ENCODE measurements at places on chromosomes 16 and 17. TPM values are rescaled to one million over a fixed set of nuclear protein-coding genes. Genes with fewer than 3 reads are reported as not detected.
A peak's percentile ranks its signal among the peaks of the same experiment; 100 is the strongest.

DNA sequence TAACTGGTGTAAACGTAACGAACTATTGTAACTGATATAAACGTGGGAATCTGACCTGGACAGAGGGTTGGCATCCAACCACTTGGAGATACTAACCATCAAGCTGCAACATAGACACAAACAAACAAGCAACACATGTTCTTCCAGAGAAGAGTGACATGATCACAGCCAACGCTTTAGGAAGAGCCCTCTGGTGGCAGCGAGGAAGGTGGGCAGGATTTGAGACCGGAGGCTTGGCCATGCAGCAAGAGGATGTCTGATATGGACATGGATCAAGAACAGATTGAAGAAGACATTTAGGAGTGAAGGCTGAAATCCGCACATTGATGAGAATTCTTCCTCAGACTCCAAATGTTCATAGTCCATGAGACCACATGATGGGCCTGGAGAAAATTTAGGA, 40.3 kb upstream of the TNRC6A start:
- no peaks in the 10 kb centered on the region for H3K36me3 ChIP-seq
- DNase-seq: no peak
- H3K4me1 ChIP-seq: peaks cover 4% of the 10 kb centered on the region
- no peak overlapping the region for H3K4me3 ChIP-seq
- no peak overlapping the region for H3K27ac ChIP-seq
- H3K27me3 ChIP-seq: no peaks in the 10 kb centered on the region

DNA sequence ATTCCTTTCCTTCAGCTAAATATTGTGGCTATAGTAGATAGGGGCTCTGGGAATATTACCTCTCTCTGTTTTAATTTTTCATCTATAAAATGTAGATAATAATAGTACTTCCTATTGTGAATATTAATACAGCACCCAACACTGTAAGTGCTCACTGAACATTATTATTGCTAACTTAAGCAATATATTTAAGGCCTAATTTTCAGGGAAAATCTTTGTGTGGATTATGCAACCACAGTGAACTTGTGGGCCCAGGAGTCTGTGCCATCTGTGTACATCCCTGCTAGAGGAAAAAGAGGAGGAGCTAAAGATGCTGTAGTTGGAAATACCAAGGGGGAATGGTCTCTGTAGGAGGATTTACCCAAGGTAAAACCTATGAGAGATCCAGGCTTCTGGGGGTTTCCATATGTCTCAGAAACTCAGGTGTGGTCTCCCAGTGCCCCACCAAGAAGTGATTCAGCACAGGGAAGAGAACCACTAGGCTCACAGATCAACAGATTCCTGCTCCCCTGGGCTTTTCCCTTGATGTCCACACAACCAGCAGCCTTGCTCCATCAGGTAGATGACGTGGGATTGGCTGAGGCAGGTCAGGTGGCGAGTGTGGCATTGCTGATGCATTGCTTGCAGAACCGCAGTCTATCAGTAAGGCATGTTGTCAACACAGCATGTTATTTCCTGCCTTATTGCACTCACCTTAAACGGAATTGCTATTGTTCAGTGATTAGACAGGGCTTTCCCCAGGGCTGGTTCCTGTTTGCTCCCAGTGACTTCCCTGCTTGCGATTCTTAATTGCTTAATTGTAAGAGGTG, 1.6 kb upstream of the N4BP1 start:
- no peak overlapping the region for H3K4me3 ChIP-seq
- H3K27ac ChIP-seq: no peak overlapping the region
- peaks cover 9% of the 10 kb centered on the region for H3K4me1 ChIP-seq

- H3K36me3 ChIP-seq: no peaks in the 10 kb centered on the region
- DNase-seq: no peak
- no peak overlapping the region for H3K27ac ChIP-seq
- no peak overlapping the region for H3K4me3 ChIP-seq
Measured at GRCh38 chr17:5557990-5558389, 26.3 kb downstream of the NLRP1 start.

CD7 gene
- total RNA-seq: 1.1 TPM

GRCh38 chr16:70579648-70580630, 56.3 kb downstream of the SF3B3 start:
- no peak overlapping the region for H3K27ac ChIP-seq
- DNase-seq: peak; percentile 36
- peaks cover 5% of the 10 kb centered on the region for H3K4me1 ChIP-seq
- no peak overlapping the region for H3K4me3 ChIP-seq
- no peaks in the 10 kb centered on the region for H3K27me3 ChIP-seq

GRCh38 chr17:8598913-8599312, 31.6 kb downstream of the MYH10 start:
- H3K27me3 ChIP-seq: no peaks in the 10 kb centered on the region
- no peaks in the 10 kb centered on the region for H3K4me1 ChIP-seq
- no peaks in the 10 kb centered on the region for H3K36me3 ChIP-seq
- no peak for DNase-seq
- H3K4me3 ChIP-seq: no peak overlapping the region

DNA sequence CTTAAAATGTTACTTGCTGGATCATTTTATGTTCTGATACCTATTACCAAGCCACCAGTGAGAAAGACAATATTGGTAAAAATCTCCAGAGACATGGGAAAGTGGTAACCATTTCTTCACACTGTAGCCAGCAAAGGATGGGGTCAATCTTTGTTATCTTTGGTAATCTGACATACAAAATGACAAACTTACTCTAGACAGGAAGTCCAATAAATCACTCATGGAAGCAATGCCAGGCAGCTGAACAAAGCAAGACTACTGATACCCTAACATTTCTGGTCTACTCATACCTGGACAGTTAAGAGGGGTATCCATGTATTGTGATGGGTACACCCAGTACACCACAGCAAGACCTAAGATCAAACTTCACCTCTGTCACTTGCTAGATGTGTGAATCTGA, 19.0 kb downstream of the GRB2 start:
- H3K27me3 ChIP-seq: no peaks in the 10 kb centered on the region
- no peaks in the 10 kb centered on the region for H3K36me3 ChIP-seq
- DNase-seq: no peak
- peaks cover 2% of the 10 kb centered on the region for H3K4me1 ChIP-seq
- no peak overlapping the region for H3K27ac ChIP-seq

GRCh38 chr16:8229011-8229520, 361.2 kb downstream of the TMEM114 start:
- no peaks in the 10 kb centered on the region for H3K36me3 ChIP-seq
- H3K4me3 ChIP-seq: no peak overlapping the region
- no peaks in the 10 kb centered on the region for H3K27me3 ChIP-seq
- no peaks in the 10 kb centered on the region for H3K4me1 ChIP-seq

DNA sequence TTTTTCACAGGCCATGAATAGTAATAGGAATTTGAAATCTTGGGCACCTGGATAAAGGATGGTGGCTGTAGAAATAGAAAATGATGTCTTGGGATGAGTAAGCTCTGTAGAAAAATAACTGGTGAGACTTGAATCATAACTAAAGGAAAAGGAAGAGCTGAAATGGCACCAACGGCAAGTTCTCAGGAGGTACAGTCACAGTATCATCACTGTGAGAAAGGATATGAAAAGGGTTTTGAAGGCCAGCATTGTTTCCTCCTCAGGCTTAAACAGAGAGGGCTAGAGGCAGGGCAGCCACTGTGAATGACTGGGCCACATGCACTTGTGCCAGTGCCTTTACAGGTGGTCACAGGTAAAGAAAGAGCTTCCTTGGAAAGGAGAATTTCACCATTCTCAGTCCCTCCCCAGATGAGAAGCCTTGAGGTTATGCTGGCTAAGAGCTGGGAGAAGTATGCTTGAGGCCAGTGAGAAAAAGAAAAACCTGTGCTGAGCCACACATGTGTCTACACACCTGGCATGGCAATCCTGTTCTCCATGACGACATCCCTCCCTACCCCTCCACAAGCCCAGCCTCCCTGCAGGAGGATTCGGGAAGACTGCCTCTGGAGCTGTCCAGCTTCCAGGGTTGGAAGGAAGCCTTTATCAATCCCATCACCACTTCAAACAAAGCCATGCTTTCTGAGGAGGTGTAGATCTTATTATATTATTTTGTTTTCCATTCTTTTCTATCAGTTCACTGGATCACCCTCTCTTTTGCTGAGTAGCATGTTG, 3.8 kb upstream of the ANKFN1 start:
- no peak overlapping the region for H3K4me3 ChIP-seq
- H3K27me3 ChIP-seq: no peaks in the 10 kb centered on the region
- H3K4me1 ChIP-seq: no peaks in the 10 kb centered on the region
- no peak overlapping the region for H3K27ac ChIP-seq
- DNase-seq: no peak
- no peaks in the 10 kb centered on the region for H3K36me3 ChIP-seq

CDH8 gene
- total RNA-seq: 0.42 TPM

GRCh38 chr17:10845388-10845751, 7.5 kb upstream of the PIRT start:
- no peak overlapping the region for H3K4me3 ChIP-seq
- no peak overlapping the region for H3K27ac ChIP-seq
- H3K27me3 ChIP-seq: no peaks in the 10 kb centered on the region
- DNase-seq: no peak
- H3K4me1 ChIP-seq: peaks cover 4% of the 10 kb centered on the region

GRCh38 chr17:83080858-83081683, 1.7 kb downstream of the METRNL start:
- H3K36me3 ChIP-seq: no peaks in the 10 kb centered on the region
- DNase-seq: peak; percentile 72
- H3K4me1 ChIP-seq: peaks cover 12% of the 10 kb centered on the region

- no peaks in the 10 kb centered on the region for H3K27me3 ChIP-seq
- peaks cover 3% of the 10 kb centered on the region for H3K36me3 ChIP-seq
- no peak for DNase-seq
Measured at GRCh38 chr17:14068542-14069250, 608 bp upstream of the COX10 start.

CES1 gene
- total RNA-seq: 20.9 TPM

CFAP97D1 gene
- not detected for total RNA-seq

GRAPL gene
- 1.1 TPM for total RNA-seq

DNA sequence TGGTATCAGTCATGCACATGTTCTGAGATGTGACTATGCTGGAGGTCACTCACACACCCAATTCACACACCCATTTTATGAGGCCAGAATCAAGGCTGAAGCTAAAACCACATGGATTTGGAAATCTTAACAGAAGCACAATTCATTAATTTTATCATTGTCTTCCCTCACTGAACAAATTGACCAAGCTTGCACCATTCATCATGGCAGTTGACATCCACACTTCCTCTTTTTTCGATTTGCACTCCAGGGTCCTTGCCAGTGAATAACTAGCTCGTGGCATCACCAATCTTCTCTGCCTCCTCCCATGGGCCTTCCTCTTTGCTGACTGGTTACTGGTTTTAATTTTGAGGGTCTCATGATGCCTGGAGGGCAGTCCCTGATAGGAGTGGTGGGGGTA, 123.0 kb upstream of the ASIC2 start:
- no peak for DNase-seq
- no peaks in the 10 kb centered on the region for H3K4me1 ChIP-seq
- H3K36me3 ChIP-seq: no peaks in the 10 kb centered on the region
- no peak overlapping the region for H3K4me3 ChIP-seq
- H3K27me3 ChIP-seq: no peaks in the 10 kb centered on the region

GRCh38 chr17:81291662-81292061, 3.4 kb downstream of the SLC38A10 start:
- peaks cover 4% of the 10 kb centered on the region for H3K4me1 ChIP-seq
- H3K4me3 ChIP-seq: no peak overlapping the region
- no peak overlapping the region for H3K27ac ChIP-seq
- no peaks in the 10 kb centered on the region for H3K36me3 ChIP-seq

DNA sequence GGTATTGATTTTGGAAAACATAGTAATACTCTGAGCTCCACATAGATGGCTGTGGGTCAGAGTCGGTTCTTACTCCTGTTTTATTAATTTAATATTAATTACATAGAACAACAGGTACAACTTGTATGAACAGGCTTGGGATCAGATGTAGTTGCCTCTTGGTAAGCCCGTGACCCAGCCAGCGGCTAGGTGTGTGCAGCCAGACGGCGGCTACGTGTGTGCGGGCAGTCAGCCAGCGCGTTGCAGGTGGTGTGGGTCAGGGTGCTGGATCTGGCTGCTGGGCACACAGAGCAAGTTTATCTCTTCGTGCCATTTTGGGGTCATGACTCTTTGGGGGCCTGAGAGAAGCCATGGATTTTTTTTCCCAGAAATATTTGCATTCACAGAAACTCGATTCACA, 30.3 kb downstream of the DBNDD1 start:
- no peak overlapping the region for H3K27ac ChIP-seq
- no peak for DNase-seq
- H3K27me3 ChIP-seq: no peaks in the 10 kb centered on the region
- no peaks in the 10 kb centered on the region for H3K36me3 ChIP-seq
- H3K4me1 ChIP-seq: no peaks in the 10 kb centered on the region

- no peak overlapping the region for H3K27ac ChIP-seq
- H3K27me3 ChIP-seq: no peaks in the 10 kb centered on the region
- peaks cover 7% of the 10 kb centered on the region for H3K4me1 ChIP-seq
- DNase-seq: no peak
- no peaks in the 10 kb centered on the region for H3K36me3 ChIP-seq
Measured at GRCh38 chr17:82283208-82283749, 9.8 kb upstream of the CSNK1D start.

DNA sequence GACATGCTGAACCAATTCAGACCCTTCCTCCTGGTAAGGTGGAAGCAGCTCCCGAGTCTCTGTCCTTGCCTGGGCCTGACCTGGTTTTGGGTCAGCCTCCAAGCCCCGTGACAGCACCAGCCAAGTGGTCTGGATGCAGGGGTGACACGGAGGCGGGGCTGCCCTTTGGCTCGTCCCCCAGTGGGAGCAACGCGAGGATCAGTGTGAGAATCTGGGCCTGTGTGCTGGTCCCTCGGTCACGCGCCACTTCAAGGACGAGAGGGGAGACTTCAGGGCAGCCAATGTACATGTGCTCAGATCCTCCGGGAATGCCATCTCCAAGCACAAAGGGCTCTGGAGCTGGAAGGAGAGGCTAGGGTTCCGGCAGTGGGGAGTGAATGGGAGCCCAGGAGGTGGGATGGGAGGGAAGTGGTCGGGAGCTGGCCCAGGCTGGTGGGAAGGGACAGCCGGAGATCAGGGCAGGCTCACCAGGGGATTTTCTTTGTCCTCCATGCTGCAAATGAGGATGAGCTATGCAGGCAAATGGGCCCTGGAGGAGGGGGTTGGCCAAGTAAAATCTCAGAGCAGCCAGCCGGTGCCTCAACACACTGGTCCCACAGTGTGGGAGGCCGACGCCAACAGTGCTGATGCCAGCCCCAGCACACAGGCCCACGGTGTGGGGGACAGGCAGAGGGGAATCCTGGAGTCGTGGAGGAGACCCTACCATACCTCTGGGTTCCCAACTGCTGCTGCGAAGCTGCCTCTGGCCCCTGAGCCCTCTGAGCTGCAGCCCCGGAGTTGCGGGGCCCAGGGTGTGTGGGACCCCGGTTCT, 4.2 kb upstream of the NDRG4 start:
- H3K4me3 ChIP-seq: no peak overlapping the region
- DNase-seq: no peak
- H3K36me3 ChIP-seq: no peaks in the 10 kb centered on the region
- peaks cover 3% of the 10 kb centered on the region for H3K4me1 ChIP-seq

DNA sequence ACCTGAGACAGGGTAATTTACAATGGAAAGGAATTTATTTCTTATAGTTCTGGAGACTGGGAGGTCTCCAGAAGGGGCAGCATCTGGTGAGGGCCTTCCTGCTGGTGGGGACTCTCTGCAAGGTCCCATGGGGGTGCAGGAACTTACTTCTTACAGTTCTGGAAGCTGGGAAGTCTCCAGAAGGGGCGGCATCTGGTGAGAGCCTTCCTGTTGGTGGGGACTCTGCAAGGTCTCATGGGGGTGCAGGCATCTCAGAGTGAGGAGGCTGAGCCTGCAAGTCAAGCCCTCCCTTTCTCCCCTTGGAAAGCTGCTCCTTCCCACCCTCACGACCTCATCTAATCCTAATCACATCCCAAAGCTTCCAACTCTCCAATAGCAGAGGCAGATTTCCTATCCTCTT, 157.4 kb downstream of the FOXL1 start:
- no peak overlapping the region for H3K4me3 ChIP-seq
- DNase-seq: no peak
- H3K27ac ChIP-seq: no peak overlapping the region
- H3K36me3 ChIP-seq: no peaks in the 10 kb centered on the region
- no peaks in the 10 kb centered on the region for H3K4me1 ChIP-seq
